ENCODE measurements at places on chromosomes 6 and 20.
A peak's percentile ranks its signal among the peaks of the same experiment; 100 is the strongest.

DNA sequence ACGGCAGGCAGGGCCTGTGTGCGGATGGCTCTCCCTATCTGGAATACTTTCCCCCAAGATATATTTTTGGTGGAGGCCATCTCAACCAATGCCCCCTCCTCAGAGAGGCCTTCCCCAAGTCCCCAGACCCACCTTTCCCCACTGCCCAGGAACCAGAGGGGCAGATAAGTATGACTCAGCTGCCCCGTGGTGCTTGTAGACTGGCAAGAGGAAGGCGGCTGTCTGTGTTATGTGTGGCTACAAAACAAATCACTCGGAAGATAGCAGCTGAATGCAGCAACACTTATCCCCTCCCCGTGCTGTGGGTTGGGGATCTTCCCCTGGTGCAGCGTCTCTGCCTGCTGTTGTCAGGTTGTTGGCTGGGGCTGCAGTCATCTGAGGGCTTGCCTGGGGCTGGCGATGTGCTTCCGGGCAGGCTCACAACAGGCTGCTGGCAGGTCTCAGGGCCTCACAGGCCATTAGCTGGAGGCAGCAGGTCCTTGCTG lies 7.1 kb downstream of the NPEPL1 start:
- no peak for DNase-seq

DNA sequence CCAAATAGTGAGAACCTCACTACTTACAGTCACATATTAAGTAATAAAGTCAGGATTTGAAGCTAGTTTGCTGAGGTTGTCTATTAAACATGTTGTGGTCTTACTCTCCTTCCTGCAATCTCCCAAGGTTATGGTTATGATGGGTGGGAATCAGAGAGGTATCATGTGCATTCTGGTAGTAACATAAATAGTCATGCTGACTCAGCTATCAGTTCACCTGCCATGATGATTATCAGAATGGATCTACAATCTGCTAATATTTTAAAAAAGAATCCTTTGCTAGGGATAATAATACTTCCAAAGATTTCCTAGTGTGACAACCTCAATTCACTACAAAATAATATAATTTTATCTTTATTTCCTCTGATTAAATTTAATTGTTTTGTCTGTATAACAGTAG lies 671.9 kb downstream of the KHDRBS2 start:
- no peak for DNase-seq

DNA sequence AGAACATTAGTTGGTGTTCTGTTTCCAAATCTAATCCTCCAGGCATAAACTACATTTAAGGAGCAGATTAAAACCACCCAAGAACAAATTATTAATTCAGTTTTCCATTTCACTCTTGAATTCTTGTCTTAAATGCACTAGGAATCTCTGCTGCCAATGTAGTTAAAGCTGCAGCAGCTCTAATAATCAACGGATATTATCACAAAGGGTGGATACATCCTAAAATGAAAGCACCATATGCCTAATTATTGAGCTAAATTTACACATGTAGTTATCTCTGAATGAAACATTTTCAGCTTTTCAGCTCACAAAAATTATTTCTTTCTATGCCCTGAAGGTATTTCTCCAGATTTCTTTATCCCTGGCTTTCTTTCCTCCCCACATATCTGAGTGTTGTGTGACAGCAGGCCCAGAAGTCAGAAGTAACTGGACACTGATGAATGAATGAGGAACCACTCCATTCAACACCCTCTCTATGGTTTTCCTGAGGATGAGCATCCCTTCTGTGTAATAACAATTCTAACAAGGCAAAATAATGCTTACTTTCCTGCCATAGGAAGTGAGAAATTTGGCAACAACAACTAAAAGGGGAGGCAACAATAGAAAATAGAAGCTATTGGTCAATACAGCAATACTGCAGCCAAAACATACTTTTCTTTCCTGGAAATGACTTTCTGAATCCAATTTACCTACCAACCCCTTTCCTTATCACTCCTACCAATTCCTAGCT lies 14.9 kb downstream of the MAN1A1 start:
- no peak for DNase-seq

DNA sequence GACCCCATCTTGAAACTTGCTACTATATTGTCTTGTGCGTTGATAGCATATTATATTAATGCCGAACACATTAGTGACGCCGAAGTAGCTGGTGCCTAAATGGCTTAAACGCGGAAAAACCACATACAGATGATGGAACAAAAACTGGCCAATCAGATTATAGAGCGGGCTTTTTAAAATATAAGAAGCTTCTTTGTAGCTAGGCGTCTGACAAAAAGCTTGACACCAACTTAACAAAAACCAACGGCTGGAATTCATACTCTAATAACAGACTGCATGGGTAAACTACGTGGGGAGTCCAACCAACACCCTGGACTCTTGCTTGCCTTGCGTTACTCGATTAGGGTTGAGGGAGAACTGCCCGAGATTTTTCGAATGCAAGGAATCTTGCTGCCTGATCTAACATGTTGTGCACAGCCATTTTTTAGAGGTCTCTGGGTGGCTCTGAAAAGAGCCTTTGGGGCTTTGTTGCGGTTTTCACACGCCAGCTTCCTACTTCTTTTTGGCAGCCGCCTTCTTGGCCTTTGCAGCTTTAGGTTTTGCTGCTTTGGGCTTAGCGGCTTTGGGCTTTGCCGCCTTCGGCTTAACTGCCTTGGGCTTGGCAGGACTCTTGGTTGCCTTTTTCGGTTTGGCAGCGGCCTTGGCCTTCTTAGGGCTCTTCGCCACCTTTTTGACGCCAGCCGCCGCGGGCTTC lies 45.7 kb downstream of the OR2B2 start:
- peak; percentile 3 for DNase-seq

DNA sequence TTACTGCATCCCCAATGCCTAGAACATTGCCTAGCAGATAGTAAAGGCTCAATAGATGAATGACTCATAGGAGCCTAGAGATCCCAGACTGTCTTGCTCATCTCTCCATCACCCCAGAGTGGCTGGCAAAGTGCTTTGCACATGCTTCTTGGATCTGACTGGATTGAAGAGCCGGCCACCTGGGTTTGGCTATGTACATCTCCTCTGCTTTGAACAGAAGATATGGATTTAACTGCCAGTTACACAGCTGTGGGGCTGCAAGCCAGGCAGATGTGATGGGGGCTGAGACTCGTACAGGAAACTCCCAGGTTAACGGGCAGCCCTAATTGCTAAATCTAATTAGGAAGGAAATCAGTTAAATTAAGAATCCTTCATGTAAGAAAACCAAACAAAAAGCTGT lies 28.6 kb downstream of the MYLIP start:
- no peak for DNase-seq

- DNase-seq: no peak
These were observed 74.6 kb upstream of the THBS2 start for GRCh38 chr6:169328112-169328801.

GRCh38 chr6:152309648-152310047 lies 327.5 kb downstream of the SYNE1 start:
- peak; percentile 61 for DNase-seq

DNA sequence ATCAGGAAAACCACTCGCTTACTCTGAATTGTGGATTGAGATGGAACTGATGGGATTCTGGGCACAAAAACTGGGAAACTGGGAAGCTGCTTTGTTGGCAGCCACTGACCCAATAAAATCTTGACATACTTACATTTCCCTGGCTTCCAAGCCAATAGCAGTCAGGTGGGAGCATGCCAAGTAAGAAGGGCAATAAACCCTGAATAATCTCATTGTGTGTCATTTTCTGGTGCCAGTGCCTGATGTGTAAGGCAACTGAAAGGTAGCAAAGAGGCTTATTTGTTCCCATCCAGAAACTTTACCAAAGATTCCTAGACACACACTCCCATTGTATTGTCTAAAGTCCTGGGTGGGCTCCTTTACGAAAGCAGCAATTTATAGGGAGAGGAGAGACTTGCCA lies 93.2 kb downstream of the TBX18 start:
- DNase-seq: no peak

DNA sequence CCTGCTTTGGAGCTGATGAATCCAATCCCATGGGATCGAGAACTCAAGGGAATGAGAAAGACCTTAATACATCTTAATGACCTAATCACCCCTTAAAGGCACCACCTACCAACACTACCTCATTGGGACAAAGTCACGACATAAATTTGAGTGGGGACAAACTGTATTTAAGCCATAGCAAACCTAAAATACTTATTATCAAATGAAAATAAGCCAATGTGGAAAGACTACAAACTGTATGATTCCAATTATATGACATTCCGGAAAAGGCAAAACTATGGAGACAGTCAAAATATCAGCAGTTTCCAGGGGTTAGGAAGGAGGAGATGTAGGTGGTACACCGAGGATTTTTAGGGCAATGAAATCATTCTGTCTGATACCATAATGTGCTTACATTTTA lies 53.3 kb upstream of the NCOA3 start:
- no peak for DNase-seq

DNA sequence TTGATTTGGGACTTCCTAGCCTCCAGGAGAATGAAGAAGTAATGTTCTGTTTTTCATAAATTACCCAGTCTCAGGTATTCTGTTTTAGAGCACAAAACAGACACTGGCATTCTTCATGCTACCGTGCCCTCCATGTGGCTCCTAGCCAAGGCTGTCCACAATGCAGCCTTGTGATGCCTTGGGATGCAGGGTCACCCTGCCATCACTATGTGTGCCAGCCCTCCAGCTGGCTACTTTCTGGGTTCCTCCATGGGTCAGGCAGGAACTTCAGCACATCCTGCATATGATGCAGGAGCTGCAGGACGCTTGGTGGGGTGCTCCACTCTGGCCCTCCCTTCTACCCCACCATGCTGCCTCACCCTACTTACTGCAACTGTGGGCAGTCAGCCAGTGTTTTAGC lies 38.0 kb upstream of the FAM50B start:
- DNase-seq: no peak

All from activated T-helper 1 cell treated with Interleukin-2 at 50 U/mL for 16 hours (primary cell).